ENCODE measurements at places on chromosomes 3 and 15. TPM values are rescaled to one million over a fixed set of nuclear protein-coding genes. Genes with fewer than 3 reads are reported as not detected.

Gene ITPKA
- 0.10 TPM for total RNA-seq

Gene SH2D7
- total RNA-seq = not detected

Gene HESX1
- 0.52 TPM for total RNA-seq

Gene FBXW12
- total RNA-seq = not detected

Gene GJD2
- total RNA-seq = not detected

Gene ZNF385D
- 0.21 TPM for total RNA-seq

Gene MYO5C
- 1.2 TPM for total RNA-seq

Gene EAF2
- 13.4 TPM for total RNA-seq

Gene SPINK8
- not detected for total RNA-seq

Gene TRH
- total RNA-seq = 0.10 TPM

Gene GOLGA8G
- total RNA-seq = not detected

Gene TMIE
- total RNA-seq = 0.31 TPM

Gene SV2B
- under 0.01 TPM for total RNA-seq

Gene NANOGP8
- total RNA-seq = 0.21 TPM

Gene ANKUB1
- not detected for total RNA-seq

Gene PPP1R14D
- total RNA-seq = not detected

Gene ZIC1
- total RNA-seq = not detected

Gene PPIB
- 219 TPM for total RNA-seq

Gene FEZF2
- not detected for total RNA-seq

Gene TNFAIP8L3
- total RNA-seq = 0.31 TPM

Gene EIF5A2
- total RNA-seq = 3.4 TPM

Gene MYEF2
- 14.1 TPM for total RNA-seq

Gene ST8SIA2
- under 0.01 TPM for total RNA-seq

Gene LACTB
- total RNA-seq = 37.7 TPM

Gene SERPINI1
- 2.5 TPM for total RNA-seq

Gene NR1I2
- not detected for total RNA-seq

Gene UACA
- 2.5 TPM for total RNA-seq

Gene COL8A1
- not detected for total RNA-seq

Gene SPESP1
- 0.21 TPM for total RNA-seq

Gene MYL3
- total RNA-seq = not detected

Gene THBS1
- total RNA-seq = 171 TPM

Gene DUOXA1
- total RNA-seq = 0.31 TPM

Gene ALDH1A2
- total RNA-seq = 2.0 TPM

Gene LRRC34
- 0.73 TPM for total RNA-seq

Gene MRAS
- 5.8 TPM for total RNA-seq

Gene ITGA11
- total RNA-seq = under 0.01 TPM

Gene SERPINI2
- total RNA-seq = not detected

Gene SAMMSON
- total RNA-seq = not detected

Gene CCDC54
- total RNA-seq = not detected

Gene MAN2C1
- total RNA-seq = 135 TPM

Gene HRG
- total RNA-seq = not detected

Gene BCHE
- not detected for total RNA-seq

Gene EFHB
- 0.73 TPM for total RNA-seq

Gene GOLGA6A
- total RNA-seq = not detected

Gene SPATA12
- not detected for total RNA-seq

Gene PLCL2
- total RNA-seq = 73.6 TPM

Gene PRTG
- under 0.01 TPM for total RNA-seq

Gene VWA5B2
- under 0.01 TPM for total RNA-seq

Gene ADAMTS7
- total RNA-seq = not detected

Gene SLC9C1
- total RNA-seq = 0.10 TPM

Gene TRIM42
- not detected for total RNA-seq

Gene SEC22A
- 20.9 TPM for total RNA-seq

Gene DNASE1L3
- total RNA-seq = 1.6 TPM

Gene TM4SF18
- total RNA-seq = under 0.01 TPM

Gene DPPA4
- total RNA-seq = 2.9 TPM

Gene MOBP
- 0.10 TPM for total RNA-seq

Gene LRRIQ4
- total RNA-seq = not detected

Measured in mononuclear cell (primary cell).